Activated CD4-positive, CD25-positive, alpha-beta regulatory T cell treated with anti-CD3 and anti-CD28 coated beads, Interleukin-2, amount 50 U/mL, for 24 hours (primary cell): ENCODE measurements at places on chromosomes 3 and 15.

DNA sequence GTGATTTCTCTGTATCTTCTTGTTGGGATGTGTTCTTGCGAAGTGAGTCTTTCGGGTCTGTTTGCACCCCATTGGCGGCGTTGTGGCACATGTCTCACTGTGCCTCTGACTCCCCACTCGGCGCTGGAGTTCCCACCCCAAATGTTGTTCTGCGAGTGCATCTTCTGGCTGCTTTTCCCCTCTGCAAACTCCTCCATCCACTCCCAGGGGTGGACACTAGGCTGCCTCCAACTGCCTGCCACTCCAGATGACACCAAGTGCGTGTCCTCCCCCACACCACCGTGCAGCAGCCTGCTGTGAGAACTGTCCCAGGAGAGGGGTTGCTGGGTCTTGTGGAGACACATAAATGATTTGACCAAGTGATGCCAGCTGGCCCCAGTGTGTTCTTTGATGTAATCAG, 17.6 kb downstream of the EFCC1 start:
- no peak for ATAC-seq

GRCh38 chr3:153180860-153181372, 18.9 kb downstream of the RAP2B start:
- ATAC-seq, result no peak

DNA sequence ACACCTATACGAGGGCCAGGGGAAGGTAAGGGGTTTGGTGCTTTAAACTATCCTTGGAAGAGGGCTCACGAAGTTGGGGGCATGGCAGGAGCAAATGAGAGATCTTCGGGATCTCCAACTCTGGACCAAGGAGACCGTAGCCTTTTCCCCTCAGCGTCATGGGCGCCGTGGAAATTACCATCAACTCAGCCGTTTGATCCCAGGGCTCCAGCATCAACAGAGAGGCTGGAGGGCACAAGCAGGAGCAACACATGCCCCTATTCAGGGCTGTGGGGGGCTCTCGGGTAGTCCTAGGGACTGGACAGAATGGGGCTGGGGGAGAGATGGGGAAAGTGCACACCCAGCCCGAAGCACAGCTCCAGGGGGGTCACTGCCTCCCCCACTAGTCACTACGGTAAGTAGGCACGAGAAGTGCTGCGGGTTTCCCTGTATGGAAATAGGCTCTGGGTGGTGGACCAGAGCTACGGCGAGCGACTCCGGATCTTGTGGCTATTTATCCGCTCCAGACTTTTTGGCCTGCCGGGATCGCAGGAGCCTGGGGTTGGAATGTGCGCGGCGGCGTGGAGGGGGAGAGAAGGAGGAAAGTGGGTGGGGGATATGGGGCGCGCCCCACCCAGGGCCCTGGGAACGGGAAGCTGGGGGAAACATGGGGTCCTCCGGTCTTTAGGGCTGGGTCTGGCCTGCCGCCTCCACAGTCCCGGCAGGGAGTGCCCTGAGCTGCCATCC, 539 bp upstream of the LAMB2 start:
- ATAC-seq, result no peak

DNA sequence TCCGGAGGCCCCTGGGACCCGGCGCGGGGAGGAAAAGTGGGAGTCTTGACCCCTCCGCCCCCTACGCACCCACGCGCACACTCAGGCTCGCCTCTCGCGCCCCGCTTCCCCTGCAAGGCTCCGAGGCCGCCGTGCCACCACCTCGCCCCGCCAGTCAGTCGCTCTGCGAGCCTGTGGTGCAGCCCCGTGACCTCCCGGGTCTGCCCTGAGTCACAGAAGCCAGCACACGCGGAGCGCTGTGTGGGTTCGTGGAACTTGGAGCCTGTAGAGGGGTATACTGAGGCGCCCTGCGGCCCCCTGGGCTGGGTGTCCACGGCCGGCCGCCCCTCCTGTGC, 380 bp upstream of the ALS2CL start:
- peak; percentile 44 for ATAC-seq

DNA sequence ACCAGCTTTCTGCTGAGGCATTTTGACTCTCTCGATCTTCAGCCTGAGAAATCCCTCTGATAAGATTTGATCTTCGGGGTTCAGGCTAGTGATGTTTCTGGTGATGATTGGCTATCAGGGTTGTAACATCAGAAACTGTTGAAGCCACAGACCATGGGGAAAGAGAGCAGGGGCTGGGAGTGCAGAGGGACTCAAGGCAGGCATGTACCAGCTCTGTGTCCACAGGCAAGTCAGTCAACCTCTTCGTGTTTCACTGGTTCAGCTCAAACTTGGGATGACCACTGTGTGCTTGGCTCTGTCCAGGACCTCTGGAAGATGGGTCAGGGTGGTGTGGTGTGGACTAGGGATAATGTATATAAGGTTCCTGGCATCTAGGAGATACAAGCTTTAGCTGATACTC, 116.5 kb downstream of the EEFSEC start:
- no peak for ATAC-seq

DNA sequence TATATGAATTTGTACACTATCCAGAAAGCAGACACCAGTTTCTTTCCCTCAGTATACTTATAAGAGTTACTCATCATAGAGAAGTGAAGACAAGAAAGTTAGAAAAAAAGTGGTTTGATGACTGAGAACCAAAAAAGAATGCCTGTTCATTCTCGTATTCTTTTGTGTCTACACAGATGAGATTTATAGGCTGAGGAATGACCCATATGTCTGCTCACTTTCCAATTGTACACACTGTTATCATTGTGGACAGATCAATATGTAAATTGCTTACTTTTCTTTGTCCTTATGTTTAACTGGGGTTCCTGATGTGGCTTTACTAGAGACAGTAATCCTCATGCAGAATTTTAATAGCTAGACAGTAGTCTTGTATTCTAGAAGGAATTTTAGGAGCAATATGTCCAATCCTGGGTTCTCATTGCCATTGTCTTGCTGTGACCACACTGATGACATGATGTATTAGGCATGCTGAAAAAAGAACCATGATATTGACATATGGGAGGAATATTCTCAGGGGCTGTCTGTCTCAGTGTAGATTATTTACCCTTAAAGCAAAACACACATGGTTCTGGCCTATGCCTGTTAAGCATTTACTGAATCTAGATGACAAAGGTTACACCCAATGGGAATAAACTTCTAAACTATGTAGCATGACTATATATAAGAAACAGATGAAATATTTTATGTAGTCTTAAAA, 669.7 kb downstream of the ROBO1 start:
- no peak for ATAC-seq

DNA sequence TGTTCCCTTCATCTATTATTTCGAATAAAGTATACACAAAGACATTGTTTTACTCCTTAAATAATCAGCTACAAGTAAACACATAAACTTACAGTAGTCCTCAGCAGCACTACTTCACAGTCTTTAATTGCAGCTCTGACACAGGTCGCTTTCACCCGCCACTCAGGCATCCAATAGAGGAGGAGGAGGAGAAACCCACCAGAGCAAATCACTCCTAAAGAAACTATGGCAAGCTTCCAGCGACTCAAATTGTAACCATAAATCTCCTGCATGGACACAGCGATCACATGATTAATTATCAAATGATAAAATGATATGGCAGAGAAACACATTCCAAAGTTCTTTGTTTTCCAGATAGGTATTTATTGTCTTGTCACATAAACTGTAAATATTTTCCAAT, 26.2 kb downstream of the ATP13A3 start:
- no peak for ATAC-seq

GRCh38 chr3:13158871-13159270, 85.6 kb upstream of the IQSEC1 start:
- ATAC-seq, result no peak

DNA sequence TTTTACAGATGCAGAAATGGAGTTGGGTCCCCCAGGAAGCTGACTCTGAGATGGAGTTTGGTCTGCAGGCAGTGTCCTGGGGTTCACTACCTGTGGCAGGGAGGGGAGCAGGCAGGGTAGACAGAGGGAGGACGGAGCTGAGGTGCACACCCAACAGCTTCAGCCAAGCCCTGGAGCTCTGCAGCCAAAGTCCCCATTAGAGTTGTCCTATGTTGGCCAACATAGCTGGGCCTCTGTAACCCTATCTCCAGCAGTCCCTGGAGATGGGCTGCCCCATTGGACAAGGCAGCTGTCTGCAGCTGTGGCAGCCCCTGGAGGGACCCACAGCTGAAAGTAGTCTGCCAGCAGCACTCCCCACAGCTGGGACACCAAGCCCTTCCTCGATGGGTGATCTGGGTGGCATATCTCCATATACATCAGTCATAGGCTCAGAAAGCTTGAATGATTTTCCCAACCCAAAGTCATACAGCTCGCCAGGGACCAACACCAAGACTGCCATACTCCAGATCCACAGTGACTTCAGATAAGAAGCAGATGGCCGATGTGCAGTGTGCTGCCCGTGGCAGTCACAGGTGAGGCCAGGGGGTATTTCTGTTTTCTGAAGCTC, 31.9 kb downstream of the STARD5 start:
- ATAC-seq, result no peak

DNA sequence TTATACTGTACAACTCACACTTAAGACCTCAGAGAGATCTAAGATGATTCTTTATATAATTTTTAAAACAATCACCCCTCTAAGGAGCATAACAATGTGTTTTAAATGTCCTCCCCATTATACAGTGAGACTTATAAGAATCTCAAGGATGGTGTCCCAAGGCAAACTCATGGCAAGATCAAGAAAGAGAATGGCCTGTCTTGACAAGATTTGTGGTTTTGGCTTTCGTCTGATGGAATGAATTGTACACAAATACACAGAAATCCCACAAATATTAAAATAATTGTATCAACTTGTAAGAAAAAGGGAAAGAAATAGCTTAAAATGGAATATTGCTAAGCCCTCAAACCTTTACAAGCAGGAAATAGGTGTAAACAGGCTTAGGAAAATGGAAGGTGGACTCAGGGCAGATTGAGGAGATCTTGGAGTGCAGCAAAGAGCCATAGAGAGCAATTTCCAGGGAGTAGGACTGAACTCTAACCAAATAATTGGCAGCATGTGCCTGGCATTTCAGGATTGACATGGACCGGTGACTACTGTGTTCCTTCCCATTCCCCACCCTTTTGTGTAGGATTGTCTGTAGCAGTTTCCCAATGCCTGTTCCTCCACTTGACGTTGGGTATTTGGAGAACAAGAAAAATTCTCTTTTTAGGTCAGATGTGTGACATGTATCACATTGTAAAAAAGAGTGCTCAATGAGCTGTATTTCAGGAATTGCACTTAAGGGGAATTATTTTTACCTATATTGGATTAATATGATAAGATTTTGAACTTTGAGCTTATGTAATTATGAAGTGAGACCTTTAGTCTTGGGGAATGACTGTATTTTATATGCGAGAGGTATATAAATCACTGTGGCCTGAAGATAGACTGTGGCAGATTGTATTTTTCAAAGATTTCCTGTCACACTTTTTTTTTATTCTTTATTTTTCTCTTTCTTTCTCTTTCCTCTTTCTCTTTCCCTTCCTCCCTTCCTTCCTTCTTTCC, 317.8 kb upstream of the SLITRK3 start:
- no peak for ATAC-seq

GRCh38 chr15:62528505-62528904, 363.4 kb upstream of the C2CD4B start:
- ATAC-seq, result no peak

DNA sequence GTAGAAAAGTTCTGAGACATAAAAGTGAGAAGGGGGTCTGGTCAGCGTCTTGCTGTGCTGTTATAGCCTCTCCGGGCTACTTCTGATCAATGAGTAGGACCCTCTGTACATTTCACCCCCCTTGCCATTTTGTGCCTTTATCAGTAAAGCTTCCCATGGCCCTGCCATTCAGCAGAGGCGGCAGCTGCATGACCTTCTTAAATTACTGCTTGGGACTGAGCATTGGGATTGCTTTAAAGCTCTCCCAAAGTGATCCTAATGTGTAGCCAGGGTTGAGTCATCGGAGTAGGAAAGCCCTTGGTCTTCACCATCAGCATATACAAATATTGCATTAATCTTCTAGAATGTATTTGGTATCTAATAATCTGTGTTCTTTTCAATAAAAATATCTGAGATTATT, 70.2 kb downstream of the FMN1 start:
- no peak for ATAC-seq

- ATAC-seq, result no peak
Observed at GRCh38 chr15:23762026-23762425, 74.9 kb upstream of the NDN start.

DNA sequence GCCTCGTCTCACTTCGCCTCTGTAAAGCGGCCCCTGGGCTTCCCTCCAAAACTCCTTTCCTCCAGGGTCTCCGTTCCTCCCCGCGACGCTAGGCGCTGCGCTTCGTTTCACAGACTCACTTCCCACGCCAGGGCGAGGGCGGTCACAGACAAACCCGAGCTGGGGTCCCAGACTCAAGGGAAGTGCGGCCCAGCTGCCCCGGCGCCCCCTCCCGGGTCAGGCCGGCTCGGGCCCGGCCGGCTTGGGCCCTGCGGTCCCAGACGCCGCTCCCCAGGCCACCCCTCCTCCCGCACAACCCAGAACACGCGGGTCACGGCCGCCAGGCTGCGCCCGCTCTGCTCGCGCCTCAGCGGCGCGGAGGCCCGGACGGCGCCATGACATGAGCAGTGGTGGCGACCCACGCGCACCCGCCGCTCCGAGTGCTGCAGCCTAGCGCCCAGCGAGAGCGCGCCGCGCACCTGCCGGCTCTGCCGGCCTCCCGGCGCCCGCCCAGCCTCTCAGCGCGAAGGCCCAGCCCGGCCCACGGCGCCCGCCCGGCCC, 547 bp downstream of the NUP210 start:
- ATAC-seq, result peak; percentile 55

GRCh38 chr3:38140326-38141172, 2.1 kb downstream of the MYD88 start:
- no peak for ATAC-seq

DNA sequence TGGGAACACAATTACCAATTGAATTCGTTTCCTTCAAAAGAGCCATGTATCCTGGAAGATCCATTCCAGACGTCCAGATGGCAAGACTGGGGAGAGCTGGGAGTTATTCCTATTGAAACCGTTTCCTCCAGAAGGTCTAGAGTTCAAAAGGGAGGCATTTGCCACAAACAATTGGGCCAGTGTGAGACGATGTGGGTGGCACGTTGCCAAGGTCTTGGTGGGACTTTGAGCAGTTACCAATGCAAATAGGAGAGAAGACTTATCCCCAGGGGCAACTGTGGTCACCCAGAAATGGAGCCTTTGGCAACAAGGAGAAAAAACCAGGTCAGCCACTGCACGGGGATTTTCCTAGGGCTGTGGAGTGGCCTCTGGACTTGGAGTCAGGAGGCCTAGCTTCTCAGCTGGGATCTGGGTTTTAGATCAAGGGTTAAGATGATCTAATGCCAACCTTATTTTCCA, 29.6 kb upstream of the TLE3 start:
- no peak for ATAC-seq

GRCh38 chr15:62821384-62822131, 221.0 kb upstream of the TPM1 start:
- ATAC-seq, result no peak

- peak; percentile 47 for ATAC-seq
Observed at GRCh38 chr15:69668963-69669362, 216.3 kb downstream of the RPLP1 start.
